Upper lobe of right lung (tissue), 1 donor: ENCODE measurements at places on chromosomes 1 and 21. TPM values are rescaled to one million over a fixed set of nuclear protein-coding genes. Genes with fewer than 3 reads are reported as not detected.

GRCh38 chr1:209600541-209600940 is 17.0 kb downstream of the CAMK1G start:
- DNase-seq = no peak

The OR4F29 gene
- not detected for total RNA-seq

GRCh38 chr1:204152310-204153044 is 633 bp upstream of the ETNK2 start:
- no peak for DNase-seq

GRCh38 chr1:7770997-7771822 is at the start of gene VAMP3:
TSS of gene VAMP3 (plus strand) at chr1:7771296. CDS start at chr1:7771384, 88 bp downstream.
- peak; percentile 96 for DNase-seq
